ENCODE measurements at places on chromosomes 1 and 21.
A peak's percentile ranks its signal among the peaks of the same experiment; 100 is the strongest.

GRCh38 chr1:25580927-25581326, 35.7 kb upstream of the MAN1C1 start:
- peak; percentile 4 for DNase-seq

- no peak for DNase-seq
Observed at GRCh38 chr21:26659182-26659581, 86.1 kb upstream of the CYYR1 start.

DNA sequence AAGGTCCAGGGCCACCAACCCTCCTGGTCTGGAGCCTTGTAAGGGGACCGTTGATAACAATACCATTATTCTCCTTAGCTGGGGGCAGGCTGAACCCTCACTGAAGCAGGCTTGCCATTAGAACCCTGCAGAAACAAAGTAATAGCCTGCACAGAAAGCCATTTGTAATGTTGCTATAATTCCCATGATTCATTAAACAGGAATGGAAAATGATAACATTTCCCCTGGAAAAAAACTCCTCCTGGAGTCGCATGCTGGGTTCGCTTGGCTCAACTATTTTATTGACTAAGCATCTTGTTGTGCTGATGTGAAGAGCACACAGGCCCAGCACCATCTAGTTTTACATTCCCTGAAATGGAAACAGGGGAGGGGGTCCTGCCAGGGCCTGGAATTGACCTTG, 155.6 kb upstream of the CSF3R start:
- no peak for DNase-seq

- DNase-seq = no peak
Observed at GRCh38 chr1:230542681-230543080, 99.6 kb upstream of the COG2 start.

DNA sequence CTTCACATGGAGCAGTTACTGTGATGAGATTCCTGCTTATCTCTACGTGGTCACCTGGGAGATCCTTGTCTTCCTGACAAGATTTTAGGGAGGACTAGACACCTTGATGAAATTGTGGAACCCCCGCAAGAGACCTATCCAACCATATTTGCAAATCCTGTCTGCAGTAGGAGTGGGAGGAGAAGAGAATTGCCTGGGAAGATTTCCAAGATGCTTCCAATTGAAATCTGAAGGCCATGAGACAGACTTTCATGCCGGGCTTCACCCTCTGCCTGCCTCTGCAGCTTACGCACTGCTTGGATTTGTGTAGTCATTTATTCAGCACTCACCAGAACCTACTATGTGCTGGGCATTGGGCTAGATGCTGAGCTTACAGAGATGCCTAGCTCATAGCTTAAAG, 106.6 kb downstream of the OMA1 start:
- DNase-seq = peak; percentile 13

DNA sequence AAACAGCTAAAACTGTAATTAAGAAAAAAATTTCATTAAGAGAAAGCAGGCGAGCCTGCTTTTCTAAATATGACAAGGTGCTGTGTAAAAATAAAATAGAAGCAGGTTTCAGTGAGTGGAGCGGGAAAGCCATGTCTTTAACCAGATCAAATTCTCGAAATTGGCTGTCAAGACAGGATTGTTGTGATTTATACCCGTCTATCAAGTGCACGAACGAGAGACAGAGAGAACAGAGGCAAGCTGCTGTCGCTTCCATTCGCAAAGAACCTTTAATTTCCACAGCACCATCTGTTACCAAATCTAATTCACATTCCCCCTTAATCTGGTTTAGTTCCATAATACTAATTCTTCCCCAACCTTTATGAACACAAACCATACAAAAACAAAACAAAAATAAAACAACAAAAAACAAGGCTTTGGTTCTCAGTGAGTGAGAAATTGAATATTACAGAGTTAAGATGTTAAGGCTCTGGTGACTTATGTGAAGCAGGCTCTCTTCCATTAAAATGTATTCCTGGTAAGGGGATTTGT, 35.0 kb downstream of the ESRRG start:
- no peak for DNase-seq

- no peak for DNase-seq
Observed at GRCh38 chr1:102852613-102853012, 255.7 kb downstream of the COL11A1 start.

GRCh38 chr1:192801451-192801850, 7.4 kb upstream of the RGS2 start:
- DNase-seq = no peak

DNA sequence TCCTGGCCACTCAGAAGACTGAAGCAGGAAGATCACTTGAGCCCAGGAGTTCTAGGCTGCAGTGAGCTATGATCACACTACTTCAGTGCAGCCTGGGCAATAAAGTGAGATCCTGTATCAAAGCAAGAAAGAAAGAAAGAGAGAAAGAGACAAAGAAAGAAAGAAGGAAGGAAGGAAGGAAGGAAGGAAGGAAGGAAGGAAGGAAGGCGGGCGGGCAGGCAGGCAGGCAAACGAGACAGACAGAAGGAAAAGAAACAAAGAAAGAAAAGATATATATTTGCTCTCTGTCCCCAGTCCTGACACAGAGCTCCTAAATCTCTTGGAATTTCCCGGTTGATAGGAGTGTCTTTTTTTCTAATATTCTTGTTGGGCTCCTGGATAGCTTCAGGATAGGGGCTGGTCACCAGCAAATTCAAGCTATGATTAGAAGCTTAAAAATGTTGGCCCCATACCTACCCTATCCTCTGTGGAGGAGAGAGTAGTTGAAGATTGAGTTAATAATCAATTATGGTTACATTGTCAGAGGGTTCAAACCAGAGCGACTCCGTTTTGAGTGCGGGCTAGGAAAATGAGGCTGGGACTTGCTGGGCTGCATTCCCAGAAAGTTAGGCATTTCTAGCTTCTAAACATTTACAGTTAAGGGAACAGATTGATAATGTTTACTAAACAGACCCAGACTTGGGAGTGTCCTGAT, 3.3 kb upstream of the MIGA1 start:
- DNase-seq = no peak

DNA sequence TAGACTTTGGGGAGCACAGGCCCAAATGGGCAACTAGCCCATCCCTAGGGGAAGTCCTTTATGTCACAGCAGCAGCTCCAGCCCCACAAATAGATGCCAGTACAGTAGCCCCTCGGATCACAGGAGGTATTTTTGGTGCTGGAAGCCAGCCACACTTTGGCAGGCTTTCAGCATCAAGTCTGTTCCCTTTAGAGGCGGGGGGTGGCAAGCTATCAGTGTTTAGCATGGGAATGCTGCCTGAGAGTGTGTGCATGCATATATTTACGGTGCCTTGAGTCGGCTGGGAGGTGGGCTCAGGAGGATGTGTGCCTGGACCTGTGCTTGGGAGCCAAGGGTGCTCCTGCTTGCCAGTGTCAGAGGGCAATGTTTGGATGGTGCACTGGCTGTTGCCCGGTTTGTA, 3.5 kb upstream of the PLXNA2 start:
- no peak for DNase-seq

- no peak for DNase-seq
Observed at GRCh38 chr1:220925707-220926106, 46.5 kb downstream of the HLX start.

DNA sequence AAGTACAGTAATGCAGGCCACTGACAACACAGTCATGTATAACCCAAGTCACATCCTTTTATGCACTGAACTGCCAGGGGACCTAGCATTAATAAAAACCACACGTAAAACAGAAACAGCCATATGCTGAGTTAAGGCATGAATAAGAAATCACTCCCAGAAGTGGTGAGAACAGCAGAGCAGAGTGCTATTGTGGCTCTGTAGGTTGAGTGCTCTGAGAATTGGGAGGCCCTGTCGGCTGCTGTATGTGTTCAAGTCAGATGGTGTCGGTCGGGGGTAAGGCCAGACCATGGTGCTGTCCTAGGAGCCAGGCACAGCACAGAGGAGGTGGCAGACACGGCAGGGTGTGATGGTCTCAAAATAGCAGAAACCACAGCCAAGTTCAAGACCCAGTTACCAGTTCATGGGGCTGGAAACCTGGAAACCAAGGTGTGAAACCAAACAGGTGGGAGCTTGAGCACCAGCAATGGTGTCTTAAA, 126.6 kb upstream of the COA6 start:
- DNase-seq = no peak
